ENCODE measurements at places on chromosomes 4 and X.

GRCh38 chr4:96637971-96638412, 798.1 kb downstream of the PDHA2 start:
- no peak for DNase-seq

DNA sequence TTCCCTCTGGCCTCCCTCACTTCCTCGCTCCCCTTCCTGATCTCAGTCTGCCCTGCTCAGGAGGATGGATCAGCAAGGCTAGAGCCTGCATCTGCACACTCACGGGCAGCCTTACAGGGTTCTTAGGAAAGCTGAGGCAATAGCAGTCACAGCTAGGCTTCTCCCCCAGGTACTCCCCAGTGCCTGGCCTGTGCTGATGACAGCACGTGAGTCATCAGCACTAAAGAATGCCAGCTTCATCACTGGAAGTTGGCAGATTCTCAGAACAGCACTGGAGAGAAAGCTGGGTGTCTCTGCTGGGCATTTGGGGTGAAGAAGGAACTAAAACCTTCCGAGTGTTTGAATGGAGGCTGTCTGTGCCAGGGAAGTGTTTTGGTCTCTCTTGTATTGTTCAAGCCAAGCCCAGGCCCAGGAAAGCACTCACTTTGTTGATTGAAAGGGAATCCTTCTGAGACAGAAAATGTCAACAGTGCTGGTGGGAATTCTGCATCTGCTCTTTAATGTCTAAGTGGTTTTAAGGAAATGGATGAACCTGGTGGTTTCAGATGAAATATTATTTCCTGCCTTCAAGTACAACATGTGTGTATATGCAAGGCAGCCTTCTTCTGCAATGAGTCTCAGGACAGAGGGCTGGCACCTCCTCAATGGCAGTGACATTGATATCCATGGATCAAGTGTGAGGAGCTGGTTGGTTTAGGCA, 73.0 kb upstream of the SCOC start:
- peak; percentile 38 for DNase-seq

DNA sequence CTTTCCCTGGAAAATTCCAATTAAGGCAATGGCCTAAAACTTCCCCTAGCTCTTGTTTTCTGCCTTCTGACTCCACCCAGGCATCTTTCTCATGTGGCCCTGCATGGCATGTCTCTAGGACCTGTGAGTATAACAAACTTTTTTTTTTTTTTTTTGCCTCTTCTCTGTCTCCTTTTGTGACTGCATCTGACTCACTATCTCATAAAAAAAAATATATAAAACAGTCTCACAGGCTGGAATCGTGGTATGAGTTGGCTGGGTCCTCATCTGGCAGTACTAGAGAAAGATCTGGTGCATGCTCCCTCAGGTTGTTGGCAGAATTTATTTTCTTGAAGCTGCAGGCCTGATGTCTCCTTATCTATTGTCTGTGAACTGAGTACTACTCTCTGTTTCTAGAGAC, 313.9 kb downstream of the TECRL start:
- no peak for DNase-seq

- no peak for DNase-seq
Measured at GRCh38 chr4:18566970-18567799, 545.6 kb upstream of the LCORL start.

- DNase-seq, result no peak
Measured at GRCh38 chr4:47482326-47482725, 2.7 kb upstream of the ATP10D start.

DNA sequence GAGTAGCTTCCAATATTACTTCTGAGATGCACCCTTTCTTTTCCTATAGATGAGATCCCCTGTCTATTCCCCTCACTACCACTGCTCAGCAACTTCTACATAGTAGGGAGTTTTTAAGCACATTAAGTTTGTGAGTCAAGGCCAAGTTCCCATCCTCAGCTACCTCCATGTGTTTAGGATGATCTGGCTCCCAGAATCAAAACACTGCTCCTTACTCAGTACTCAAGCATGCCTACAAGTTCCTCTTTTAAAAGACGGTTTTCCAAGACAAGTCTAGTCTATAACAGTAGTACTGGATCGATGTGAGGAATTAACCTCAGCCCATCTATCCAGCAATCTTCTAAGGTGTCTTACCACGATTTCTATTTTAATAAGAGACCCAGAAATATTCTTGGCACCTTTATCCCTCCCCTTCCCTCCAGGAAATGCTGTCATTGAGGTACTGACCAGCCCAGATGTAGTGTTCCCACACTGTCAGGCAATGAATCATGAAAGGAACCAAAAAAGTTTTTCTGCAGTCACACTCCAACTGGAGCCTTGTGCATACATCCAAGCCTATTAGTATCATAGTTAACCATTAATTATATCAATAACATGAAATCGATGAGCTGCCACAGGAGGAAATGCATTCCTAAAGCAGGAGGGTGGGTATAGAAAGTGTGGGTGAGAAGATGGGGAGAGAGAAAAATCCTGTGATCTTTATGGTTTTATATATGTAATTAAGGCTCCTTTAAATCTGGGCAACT, 29.6 kb downstream of the AREG start:
- no peak for DNase-seq

DNA sequence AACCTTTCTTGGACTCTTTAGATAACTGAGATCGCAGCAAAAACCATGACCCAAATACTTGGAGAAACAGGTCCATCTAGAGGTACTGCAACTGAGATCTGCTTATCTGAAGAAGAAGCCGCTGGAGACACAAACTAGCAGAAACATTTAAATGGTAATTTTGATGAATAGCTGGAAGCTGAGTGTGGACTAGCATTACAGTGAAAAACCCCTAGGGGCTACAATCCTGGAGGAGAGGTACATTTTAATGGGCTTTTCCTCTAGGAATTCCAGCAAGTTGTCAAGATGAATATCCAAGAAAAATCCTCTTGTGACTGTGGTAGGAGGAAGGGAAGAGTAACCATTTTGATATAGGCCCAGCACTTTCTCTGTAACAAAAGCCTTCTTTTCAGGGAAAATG, 592.5 kb upstream of the GRIA3 start:
- no peak for DNase-seq

DNA sequence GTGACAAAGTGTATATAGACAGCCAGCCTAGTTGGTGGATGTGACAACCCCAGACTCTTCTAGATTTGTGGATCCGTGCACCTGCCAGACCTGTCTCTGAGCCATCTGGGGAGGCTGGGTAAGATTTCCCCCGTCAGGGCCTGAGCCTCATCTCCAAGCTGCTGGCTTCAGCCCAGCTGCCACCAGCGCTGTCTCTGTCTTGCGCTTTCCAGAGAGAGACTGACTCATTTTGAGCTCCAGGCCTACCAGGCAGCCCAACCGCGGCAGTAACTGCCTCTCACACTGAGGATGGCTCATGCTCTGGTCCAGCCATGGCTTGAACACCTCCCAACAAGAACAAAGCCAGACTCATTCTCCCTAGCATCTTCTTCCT, 26.4 kb downstream of the NOP14 start:
- no peak for DNase-seq

GRCh38 chr4:2177443-2178093, 64.4 kb downstream of the HAUS3 start:
- no peak for DNase-seq

GRCh38 chr4:76951672-76952010, 2.1 kb downstream of the SEPTIN11 start:
- DNase-seq, result no peak

- no peak for DNase-seq
Measured at GRCh38 chr4:26936284-26937065, 75.8 kb downstream of the STIM2 start.

DNA sequence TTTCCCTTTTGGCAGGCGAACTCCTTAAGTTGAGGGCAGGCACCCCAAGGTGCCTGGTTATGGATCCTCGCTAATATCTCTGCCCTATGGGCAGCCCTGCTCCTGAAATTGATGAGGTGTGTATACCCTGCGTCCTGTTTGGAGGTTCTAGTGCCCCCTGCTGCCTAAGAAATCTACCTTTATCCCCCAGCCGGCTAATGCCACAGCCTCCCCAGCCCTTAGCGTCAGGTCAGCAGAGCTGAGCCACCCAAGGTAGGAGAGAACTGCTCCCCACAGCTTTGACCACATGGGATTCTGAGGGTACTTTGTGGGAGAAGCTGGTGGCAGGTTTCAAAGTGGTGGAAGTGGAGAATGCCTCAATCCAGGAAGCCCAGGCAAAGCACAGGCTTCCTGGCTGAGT, 50.8 kb downstream of the ANAPC4 start:
- no peak for DNase-seq

GRCh38 chrX:37485429-37485828, 86.0 kb upstream of the LANCL3 start:
- DNase-seq, result no peak

DNA sequence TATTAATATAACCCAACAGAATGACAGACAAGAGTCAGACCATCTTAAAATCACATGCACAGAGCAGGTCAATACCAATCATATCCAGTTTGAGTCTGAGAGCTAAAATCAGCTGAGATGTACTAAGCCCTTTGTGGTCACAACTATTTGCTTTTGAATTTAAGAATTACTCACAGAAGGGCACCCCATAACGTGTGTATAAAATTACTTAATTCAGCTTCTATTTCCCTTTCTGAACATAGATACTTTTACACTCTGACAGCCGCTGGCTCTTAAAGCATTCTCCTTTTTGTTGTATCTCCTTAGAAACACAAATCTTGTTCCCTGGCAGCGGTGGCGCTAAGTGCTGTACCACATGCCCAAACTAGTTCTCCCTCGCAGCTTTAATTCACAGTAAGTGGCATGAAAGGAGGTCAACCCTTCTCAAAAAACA, 14.8 kb upstream of the PPARGC1A start:
- no peak for DNase-seq

DNA sequence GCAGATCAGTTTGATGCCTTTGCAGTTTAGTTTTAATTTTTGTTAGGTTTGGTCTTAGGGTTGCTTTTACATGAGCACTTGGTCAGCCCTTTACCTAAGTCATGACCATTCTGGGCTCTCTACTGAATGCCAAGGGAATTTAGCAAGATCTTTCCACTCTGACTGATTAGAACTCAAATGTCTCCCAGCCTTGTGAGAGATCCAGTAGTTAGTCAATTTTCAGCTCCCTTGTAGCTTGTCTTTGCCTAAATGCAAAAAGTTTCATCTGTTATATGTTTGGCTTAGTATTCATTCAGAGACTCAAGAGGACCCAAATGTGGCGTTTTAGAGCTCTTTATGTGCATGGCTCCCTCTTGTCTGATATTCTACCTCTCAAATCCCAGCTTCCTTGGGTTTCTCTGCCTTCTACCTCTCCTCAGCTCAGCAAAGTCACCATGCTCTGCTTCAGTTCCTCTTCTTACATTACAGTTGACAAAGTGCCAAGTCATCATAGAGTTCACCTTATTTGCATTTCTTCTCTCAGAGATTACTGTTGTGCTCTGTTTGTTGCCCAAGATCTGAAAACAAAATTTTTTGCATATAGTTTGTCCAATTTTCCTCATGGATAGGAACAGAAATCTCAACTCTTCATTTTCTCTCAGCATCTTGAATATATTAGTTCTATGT, 17.5 kb upstream of the JAKMIP1 start:
- no peak for DNase-seq

DNA sequence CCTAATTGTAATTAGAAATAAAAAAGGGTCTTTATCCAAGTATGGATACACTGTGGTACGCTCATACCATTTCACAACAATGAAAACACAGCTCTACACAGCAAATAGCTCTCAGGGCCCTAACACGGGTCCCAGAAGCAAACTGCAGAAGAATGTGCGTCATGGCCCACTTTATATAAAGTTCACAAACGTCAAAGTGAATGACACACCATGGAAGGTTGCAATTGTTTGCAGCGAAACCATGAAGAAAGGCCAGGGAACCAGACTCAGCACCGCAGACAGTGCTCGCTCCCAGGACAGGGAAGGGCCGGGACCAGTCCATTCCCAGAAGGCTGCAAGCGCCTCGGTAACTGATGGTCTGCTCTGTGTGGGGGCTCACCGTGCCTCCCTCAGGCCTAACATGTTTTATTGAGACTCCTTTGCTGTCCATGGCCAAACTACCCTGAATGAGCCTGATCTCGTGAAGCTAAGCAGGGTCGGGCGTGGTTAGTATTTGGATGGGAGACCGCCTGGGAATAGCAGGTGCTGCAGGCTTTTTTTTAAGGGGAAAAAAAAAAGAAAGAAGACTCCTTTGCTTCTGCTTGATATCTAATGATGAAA, 47.8 kb downstream of the ACOX3 start:
- no peak for DNase-seq
